ENCODE measurements at places on chromosomes 3 and 15.
A peak's percentile ranks its signal among the peaks of the same experiment; 100 is the strongest.

DNA sequence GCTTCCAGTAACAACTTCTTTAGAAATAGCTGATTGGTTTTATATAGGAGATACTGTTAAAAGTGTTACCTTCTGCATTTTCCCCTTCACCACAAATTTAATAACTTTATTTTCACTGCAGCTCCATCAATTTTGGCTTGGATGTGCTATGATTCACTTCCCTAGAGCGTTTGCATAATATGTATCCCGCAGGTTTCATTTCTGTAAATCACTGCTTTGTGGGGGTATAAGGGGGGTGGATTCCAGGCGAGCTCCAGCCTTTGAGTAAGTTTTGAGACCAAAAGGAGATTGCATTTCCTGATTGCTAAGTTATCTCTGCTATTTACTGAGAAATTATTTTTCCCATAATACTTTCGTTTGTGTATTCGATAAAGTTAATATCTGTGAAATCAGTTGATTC lies 232.6 kb downstream of the TBL1XR1 start:
- DNase-seq, result no peak

DNA sequence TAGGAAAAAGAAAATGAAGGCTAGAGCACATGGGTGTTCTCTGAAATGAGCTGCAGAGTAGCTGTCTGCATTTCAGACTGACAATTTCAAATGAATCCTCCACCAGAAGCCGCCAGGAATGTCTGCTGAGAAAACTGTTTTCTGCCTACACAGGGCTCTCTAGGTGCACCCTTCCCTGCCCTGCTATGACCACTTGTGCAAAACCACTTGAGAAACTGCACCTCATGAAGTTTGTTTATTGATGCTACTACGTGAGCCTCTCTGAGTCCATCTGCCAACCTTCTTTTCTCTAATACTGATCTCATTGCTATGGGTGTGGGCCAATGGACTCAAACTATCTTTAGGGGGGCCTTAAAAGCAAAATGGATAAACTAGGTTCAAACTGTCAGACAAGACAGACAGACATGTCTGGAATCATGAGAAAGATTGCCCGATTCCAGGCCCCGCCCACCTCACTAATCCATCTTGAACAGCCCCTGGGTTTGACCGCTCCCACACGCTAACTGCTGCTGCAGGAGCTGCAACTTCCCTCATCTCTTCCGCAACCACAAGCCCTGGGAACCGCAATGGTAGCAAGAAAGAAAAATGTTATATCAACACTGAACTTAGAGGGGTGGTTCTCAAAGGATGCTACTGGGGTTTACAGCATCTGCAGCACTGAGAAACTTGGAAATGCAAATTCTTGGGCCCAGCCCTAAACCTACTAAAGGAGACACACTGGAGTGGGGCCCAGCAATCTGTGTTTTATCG lies 9.0 kb upstream of the CD47 start:
- DNase-seq, result no peak

GRCh38 chr3:185270262-185270955 lies 16.6 kb upstream of the EHHADH start:
- DNase-seq, result no peak

GRCh38 chr3:129344540-129345220 lies 66.0 kb downstream of the HMCES start:
- no peak for DNase-seq

DNA sequence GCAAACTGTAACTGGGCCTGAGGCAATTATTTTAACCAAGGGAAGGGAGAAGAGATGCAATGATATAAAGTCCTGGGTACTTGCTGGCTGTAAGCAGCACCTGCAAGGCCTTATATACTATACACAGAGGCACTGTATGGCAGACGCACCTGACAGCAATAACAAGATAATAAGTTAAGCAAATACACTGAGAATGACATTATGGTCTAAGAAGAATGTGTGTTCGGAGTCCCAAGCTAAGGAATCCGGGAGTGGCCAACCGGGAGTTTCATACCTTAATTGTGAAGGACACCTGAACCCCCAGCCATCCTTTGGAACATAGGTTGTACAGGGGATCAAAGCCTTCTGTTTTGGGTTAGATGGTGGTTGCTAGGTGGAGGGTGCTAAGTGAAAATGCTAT lies 13.7 kb downstream of the FAM240A start:
- no peak for DNase-seq

DNA sequence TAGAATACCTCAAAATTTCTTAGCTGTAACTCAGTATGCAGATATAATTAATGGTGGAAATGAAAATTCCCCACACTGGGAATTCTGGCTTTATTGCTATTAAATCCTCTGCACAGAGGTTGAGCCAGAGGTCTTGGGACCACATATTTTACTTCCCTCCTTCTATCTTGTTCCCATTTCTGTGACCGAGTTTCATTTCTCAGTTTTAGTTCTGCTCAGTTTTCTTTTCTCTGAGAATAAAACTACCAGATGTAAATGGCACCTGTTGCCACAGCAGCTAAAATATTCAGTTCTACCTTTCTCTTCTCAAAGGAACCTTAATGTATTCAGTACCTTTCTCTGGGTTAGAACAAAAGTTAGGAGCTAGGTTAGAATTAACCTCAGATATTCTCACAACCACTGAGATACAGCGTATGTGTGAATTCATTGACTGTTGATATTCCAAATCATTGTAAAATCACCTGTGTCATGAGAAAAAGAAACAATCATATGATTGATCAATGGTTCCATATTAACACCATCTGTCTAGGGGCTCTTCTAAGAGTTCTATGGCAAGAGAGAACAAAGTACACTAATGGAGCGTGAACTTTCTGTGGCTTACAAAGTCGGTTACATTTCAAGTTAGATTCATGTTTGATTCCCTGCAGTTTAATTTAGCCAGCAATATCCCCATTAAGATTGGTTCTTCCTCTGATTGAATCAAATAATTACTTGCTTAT lies 374.1 kb downstream of the EFHB start:
- no peak for DNase-seq

DNA sequence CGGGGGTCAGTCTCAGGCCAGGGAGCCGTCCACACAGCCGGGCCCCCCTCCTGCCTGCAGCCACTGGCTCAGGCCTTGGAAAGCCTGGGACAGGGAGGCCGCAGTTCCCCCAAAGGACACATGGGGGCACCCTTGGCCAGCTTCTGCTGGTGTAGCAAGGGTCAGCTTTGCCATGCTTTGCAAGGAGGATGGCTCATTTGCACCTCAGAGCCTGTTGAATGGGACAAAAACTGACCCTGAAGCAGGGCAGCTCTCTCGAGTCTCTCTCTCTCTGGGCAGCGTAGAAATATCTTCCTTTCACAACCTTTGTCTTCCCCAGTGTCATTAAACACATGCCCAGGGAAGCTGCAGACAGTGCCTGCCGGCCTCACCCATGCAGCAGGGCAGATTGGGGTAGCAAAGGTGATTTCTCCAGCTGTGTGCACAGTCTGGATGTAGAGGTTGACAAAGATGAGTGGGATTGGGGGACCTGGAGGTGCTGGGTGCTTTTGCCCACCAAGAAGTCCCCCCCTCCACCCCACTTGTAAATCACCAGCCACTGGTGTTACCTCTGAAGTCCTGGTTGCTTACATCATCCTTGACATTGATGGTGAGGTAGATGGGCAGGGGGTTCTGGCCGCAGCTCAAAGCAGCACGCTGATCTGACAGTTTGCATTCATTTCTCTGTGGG lies 17.4 kb upstream of the EHD4 start:
- peak; percentile 43 for DNase-seq

DNA sequence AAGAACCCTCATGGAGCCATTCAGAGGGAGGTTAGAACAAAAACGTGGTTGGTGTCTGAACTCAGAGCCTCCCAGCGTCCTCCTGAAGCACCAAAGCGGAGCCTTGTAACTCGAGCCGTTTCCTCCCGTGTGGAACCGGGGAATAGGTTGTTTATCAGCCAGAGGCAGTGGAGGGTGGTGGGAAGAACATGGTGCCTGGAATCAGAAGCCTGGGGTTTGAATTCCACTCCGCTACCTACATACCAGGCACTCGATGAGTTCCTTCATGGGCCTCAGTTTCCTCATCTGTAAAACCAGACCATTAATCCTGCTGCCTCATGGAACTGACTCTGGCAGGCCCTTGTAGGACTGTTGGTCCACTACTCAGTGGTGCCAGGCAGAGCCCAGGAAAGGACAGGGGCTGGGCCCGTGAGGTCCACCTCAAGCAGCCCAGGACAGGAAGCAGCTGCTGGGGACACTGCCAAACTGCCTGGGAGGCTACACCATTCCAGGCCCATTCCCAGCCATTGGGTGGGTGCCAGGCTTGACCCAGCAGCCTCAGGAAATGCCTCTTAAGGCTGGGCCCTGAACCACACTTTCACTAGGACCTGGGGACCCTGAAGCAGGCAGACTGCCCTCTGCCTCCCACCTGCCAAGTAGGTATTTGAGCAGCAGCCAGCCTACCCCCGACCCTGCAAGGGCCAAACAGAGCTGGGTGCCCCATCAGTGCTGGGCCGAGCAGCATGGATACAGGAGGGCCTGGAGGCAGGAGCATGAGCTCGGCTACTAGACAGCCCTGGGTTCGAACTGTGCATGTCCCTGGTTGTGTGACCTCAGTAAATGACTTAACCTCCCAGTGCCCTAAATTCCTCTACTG lies 33.4 kb downstream of the PRKCD start:
- no peak for DNase-seq

- no peak for DNase-seq
These were observed 552 bp upstream of the XYLB start for GRCh38 chr3:38345879-38346586.

All from HS-5 (cell line).